Mesothelial cell of epicardium (in vitro differentiated cells): ENCODE measurements at places on chromosomes 13 and 19. TPM values are rescaled to one million over a fixed set of nuclear protein-coding genes. Genes with fewer than 3 reads are reported as not detected.

ANKLE1 gene
- 3.6 to 4.1 TPM (median 3.7 TPM) in 3 replicates for total RNA-seq

DNA sequence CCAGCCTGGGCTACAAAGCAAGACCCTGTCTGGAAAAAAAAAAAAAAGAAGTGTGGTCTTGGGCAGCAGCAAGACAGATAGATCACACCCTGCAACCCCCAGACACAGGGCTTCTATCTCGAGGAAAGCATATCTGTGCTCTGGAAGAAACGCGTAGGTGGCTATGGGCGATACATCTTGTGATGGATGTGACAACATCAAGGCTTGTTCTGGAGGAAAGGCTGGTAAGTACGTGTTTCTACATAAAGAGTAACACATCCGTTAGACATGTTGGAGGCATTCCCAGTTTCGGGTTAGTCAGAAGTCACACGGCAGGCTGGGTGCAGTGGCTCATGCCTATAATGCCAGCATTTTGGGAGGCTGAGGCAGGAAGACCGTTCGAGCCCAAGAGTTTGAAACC is 6.6 kb upstream of the DHDH start:
- no peak overlapping the region for H3K4me3 ChIP-seq
- H3K27me3 ChIP-seq, result peaks cover under 1% of the 10 kb centered on the region
- peak overlapping the region; percentile 91 for H3K27ac ChIP-seq
- peak; percentile 47 for DNase-seq
- H3K4me1 ChIP-seq, result peaks cover 8% of the 10 kb centered on the region

- DNase-seq, result no peak
- peaks cover 4% of the 10 kb centered on the region for H3K36me3 ChIP-seq
- no peaks in the 10 kb centered on the region for H3K4me1 ChIP-seq
- H3K27me3 ChIP-seq, result peaks cover 3% of the 10 kb centered on the region
Observed at GRCh38 chr13:74597526-74597925, 463.3 kb upstream of the KLF12 start.

- H3K36me3 ChIP-seq, result no peaks in the 10 kb centered on the region
- H3K27me3 ChIP-seq, result peaks cover 94% of the 10 kb centered on the region
Observed at GRCh38 chr19:47445937-47446402, 25.7 kb downstream of the SLC8A2 start.

DNA sequence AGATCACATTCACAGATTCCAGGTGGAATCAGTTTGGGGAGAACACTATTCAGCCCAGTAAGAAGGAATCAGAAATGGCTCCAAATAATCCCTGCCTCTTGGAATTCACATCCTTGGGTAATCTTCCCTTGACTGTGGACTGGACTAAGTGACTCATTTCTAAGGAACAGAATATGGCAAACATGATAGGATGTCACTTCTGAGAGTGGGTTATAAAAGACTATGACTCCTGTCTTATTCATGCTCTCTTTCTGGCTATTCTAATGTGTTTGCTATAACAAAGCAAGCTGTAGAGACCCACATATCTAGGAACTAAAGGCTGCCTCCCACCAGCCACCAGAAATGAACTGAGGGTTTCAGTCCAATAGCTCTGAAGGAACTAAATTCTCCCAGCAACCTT is 37.8 kb downstream of the MBD3L2B start:
- H3K27ac ChIP-seq, result no peak overlapping the region
- H3K27me3 ChIP-seq, result no peaks in the 10 kb centered on the region
- H3K36me3 ChIP-seq, result peaks cover 2% of the 10 kb centered on the region
- H3K4me1 ChIP-seq, result no peaks in the 10 kb centered on the region

DNA sequence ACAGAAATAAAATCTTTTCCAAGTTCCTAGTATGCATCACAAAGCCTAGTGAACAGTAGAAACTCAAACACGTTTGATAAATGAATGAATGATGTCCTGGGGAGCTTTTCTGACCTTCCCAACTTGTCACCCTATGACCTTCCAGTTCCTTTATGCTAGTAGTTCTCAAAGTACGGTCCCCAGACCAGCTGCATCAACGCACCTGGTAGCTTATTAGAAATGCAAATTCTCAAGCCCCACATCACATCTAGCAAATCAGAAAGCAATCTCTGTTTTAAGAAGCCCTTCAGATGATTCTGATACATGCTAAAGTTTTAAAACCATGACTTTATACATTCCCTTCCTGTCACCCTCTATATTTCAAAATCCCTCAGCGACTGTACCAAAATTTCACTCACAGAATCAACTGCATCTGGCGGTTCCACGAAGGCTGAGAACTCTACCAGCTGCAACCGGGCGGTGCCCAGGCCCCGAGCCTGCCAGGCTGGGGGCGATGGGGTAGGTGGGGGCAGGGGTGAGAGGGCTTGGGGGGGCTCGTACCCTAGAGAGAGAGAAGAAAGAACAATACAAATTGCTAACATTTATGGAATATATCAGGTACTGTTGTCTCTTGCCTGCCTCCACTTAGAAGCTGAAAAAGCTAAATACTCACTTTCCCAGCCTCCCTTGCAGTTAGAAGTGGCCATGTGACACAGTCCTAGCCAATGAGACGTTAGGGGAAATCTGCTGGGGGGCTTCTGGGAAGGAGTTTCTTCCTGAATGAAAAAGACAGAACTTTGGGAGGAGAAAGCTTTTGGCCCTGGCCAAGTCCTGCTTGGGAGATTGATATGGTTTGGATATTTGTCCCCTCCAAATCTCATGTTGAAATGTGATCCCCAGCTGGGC is 13.3 kb downstream of the CD37 start:
- peaks cover 63% of the 10 kb centered on the region for H3K36me3 ChIP-seq
- peaks cover 2% of the 10 kb centered on the region for H3K4me1 ChIP-seq
- no peak overlapping the region for H3K27ac ChIP-seq
- DNase-seq, result no peak
- H3K27me3 ChIP-seq, result no peaks in the 10 kb centered on the region
- H3K4me3 ChIP-seq, result no peak overlapping the region

GRCh38 chr13:112879283-112879833 is 89.7 kb upstream of the MCF2L start:
- H3K4me3 ChIP-seq, result no peak overlapping the region
- H3K27me3 ChIP-seq, result no peaks in the 10 kb centered on the region
